ENCODE measurements at places on chromosomes 5 and 9.

- DNase-seq, result no peak
These were observed 215.5 kb downstream of the SNCAIP start for GRCh38 chr5:122527547-122527946.

DNA sequence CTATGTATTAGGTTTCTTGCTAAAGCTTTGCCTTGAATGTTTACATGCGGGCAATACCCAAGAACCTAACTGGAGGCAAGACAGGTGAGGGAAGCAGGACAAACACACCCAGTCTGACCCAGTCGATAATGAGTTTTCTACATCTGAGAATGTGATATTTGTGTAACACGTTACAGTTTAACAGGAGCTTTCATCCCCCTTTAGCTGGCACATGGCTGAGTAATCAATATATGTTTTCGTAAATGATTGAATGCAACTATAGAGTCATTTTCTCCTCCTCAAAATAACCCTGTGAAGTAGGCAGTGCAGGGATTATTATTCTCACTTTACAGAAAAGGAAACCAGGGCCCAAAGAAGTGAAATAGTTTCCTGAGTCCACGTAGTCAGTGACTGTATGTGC, 84.7 kb upstream of the HTR4 start:
- DNase-seq, result no peak

- no peak for DNase-seq
These were observed 83.5 kb upstream of the GNAQ start for GRCh38 chr9:78115073-78115472.

- DNase-seq, result no peak
These were observed 36.7 kb downstream of the PAX5 start for GRCh38 chr9:36997414-36997813.

- DNase-seq, result no peak
These were observed 21.2 kb upstream of the VCAN start for GRCh38 chr5:83450183-83450966.

- no peak for DNase-seq
These were observed 1975.2 kb upstream of the C9orf72 start for GRCh38 chr9:29548436-29548835.

DNA sequence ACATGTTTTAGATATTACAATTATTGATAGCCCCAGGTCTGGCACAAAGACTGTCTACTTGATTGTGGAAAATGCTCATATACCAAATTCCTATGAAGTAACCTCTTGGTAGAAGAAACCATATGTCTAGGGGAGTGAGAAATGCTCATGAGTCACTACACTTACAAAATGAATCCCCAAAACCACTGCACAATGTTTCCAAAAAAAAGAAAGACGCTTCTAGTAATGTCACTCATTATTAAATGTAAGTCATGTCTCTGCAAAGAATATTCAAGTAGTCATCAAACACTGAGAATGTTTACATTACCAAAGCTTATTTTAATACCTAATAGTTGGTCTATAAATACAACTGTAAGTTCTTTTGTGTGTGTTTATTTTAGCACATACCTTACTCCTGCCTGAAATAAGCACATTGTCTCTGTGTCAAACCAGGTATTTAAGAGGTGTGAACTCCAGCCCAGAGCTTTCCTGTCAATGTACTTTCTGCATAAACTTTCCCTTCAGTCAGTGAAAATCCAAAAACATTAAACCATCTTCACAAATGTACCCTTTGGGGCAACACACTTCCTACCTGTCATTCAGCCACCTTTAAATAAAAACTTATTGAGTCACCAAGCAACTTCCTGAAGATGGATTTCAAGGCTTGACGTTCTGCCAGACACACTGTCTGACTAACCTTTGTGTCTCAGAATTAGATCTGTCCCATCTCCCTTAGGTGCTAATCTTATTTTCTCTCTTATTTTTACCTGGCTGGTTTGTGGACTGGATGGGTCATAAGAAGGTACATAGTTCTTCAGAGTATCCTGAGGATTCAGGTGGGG, 194.0 kb downstream of the NFIB start:
- no peak for DNase-seq

- DNase-seq, result no peak
These were observed 1.9 kb downstream of the FGF1 start for GRCh38 chr5:142683881-142684505.

DNA sequence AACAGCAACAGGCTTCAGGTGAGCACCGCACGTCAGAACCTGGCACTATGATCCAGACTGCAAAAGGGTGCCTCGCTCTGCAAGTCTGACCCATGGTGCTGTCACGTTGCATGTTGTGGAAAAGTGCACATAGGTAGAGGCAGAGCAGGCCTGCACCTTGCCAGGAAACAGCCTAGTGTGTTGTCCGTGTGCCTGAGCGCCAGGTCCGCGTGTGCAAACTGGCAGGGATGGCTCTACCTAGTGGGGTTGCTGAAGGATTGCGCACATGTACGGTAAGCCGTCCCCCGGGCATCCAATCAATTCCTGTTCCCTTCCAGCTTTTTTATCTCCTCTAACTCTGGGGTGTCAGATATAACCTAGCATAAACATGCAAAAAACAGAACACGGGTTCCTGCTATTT, 219.5 kb downstream of the NXNL2 start:
- DNase-seq, result no peak

GRCh38 chr5:108678091-108678490, 69.6 kb upstream of the FER start:
- DNase-seq, result no peak

DNA sequence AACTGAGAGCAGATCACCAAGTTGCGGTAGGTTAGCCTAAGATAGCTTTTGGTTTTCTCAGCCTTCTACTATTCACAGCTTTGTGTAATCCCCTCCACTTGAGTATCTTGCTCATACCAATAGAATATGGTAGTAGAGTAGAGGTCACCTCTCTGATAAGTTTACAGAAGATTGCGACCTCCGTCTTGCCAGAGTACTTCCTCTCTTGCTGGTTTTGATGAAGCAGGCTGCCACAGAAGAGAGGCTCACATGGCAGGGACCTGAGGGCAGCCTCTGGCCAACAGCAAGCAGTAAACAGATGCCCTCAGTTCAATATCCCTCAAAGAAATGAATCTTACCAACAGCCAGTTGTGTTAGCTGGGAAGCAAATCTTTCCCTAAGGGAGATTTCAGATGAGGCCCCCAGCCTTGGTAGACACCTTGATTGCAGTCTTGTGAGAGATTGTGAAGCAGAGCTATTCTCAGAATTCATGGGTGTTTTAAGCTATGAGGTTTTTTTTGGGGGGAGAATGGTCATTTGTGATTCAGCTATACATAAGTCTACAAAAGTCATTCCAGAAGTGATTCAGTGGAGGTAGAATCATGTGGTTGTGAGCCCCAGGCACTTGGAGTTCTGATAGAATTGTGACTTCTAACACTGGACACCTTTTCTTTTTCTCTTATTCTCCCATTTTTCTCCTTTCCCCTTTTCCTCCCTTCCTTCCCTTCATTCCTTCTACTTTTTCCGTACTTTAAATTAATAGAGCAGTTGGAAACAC, 22.7 kb upstream of the CDKN2B start:
- DNase-seq, result no peak

DNA sequence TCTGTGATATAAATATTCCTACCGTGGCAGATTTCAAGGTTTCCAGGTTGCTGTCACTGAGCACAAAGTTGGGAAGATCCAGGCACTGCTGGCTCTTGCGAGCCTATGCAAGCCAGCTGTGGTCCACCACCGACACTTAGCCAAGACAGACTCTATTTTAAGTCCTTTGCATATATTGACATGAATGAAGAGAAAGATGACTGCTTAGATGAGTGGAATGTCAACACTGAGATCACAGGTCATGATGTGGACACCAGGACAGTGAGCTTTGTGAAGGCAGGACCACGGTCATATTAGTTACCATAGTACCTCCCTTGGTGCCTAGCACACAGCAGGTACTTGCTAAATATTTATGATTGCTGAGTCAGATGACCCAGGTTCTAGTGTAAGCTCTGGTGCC, 217.0 kb downstream of the PAPPA start:
- no peak for DNase-seq

GRCh38 chr9:91773156-91773555, 176.9 kb downstream of the ROR2 start:
- no peak for DNase-seq

DNA sequence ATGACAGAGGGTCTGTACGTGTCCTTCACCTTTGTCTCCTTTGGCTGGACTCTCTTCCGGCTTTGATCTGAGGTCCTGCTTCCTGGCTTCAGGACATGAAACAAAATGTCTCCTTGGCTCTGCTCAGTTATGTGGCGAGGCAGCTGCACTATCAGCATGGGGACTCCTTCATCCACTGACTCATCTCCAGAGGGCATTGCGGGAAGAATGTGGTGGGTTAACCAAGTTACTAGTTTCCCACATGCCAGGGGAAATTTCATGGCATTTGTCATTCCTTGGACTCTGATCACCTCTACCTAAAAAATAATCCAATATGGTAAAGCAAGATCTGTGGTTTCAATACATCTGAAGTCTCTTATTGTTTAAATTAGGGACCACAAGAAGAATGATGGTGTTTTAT, 259.7 kb downstream of the MED10 start:
- no peak for DNase-seq

GRCh38 chr5:74051076-74051475, 425.1 kb downstream of the ARHGEF28 start:
- no peak for DNase-seq

- DNase-seq, result no peak
These were observed 140.0 kb downstream of the MUSK start for GRCh38 chr9:110808599-110808980.

GRCh38 chr5:33470544-33470943, 29.8 kb downstream of the TARS1 start:
- DNase-seq, result no peak

DNA sequence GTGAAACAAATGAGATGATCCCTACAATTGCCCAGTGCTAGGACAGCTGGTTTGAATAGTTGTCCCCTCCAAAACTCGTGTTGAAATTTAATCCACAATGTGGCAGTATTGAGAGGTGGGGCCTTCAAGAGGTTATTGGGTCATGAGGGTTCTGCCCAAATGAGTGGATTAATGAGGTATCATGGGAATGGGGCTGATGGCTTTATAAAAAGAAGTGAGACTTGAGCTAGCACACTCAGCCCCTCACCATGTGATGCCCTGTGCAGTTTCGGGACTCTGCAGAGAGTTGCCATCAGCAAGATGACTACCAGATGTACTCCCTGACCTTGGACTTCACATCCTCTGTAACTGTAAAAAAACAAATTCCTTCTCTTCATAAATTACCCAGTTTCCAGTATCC, 33.1 kb downstream of the RANBP6 start:
- no peak for DNase-seq
